ENCODE measurements at places on chromosomes 6 and 20.

- DNase-seq, result peak; percentile 56
Measured at GRCh38 chr20:33647603-33648395, 14.3 kb upstream of the C20orf144 start.

- DNase-seq, result no peak
Measured at GRCh38 chr20:1628621-1629020, 8.8 kb upstream of the SIRPB1 start.

- no peak for DNase-seq
Measured at GRCh38 chr6:136274062-136274461, 15.6 kb downstream of the BCLAF1 start.

GRCh38 chr6:11066505-11067347 lies 22.6 kb upstream of the ELOVL2 start:
- peak; percentile 36 for DNase-seq

DNA sequence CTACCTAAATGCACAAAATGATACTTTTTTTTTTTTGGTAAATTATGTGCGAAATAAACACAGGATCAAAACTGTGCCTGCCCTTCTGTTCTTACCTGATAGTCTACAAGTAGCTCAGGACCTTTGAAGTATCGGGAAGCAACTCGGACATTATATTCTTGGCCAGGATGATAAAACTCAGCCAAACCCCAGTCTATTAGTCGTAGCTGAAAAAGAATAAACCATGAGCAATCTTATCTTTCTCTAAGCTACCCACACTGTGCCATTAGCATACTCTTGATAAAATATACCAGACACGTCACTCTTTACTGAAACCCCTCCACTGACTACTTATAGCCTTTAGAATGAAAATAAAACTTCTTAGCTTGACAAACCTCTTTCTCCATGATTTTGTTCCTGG lies 29.8 kb upstream of the TBC1D20 start:
- DNase-seq, result no peak

DNA sequence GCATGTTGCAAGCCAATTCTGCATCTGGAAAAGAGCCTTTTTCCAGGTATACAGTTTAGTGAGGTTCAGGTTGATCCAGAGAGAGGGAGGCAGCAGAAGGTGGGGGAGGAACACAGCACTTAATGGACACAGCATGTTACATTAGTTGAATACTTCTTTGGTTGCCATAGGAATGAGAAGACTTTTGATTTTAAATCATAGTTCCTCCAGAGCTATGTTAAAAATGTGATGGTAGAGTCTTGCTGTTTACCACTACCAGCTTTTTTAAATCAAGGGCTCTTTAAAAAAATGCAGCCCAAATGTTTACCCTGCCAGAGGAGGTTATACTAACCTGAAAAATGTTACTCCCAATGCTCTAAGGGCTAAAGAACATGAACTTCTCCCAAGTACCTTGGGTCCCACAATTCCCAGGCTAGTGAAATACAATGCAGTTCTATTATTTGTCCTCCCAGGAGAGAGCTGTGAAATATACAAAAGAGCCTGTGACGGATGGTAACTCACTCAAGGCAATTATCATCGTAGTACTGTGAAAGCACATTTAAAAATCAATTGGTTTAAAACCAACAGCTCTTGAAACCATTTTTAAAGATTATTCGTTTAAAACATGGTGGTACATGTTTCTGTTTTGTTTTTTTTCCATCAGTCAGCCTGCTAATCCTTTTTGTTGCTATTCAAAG lies 6.9 kb upstream of the PHACTR1 start:
- no peak for DNase-seq

DNA sequence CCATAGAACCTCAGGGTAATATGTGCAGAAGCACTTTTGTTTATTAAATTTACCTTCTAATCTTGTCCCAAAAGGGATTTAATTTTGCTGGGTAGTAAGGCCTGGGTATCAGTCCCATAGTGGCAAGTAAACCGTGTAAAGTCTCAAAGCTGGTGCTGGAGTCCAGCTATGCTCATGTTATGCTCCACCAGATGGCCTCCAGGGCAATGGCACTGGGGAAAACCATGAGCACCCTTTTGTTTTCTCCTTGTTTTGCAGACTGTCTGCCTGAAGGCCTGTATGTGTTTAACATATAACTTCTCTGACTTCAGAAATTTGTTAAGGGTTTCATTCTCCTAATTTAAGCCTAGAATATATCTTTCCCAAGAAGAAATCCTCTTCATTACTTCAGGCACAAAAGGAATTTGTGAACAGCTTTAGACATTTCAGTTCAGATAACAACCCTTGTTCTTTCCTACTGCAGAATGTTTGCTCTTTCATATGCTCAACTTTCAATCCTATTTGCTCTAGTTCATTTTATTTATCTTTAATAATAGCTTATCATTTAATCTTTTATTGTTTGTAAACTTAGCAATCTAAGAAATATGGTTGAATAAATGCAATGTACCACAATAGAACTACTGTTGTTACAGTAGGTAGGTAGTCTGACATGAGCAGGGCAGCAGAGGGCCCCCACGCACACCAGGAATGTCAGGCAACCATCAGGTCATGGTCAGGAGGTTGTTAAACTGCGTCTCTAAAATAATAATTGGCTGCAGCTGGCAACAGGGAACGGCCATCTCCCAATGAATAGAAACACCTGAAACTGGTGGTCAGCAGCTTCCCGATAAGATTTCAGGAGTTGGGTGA lies 162.8 kb downstream of the TENT5A start:
- DNase-seq, result peak; percentile 23

DNA sequence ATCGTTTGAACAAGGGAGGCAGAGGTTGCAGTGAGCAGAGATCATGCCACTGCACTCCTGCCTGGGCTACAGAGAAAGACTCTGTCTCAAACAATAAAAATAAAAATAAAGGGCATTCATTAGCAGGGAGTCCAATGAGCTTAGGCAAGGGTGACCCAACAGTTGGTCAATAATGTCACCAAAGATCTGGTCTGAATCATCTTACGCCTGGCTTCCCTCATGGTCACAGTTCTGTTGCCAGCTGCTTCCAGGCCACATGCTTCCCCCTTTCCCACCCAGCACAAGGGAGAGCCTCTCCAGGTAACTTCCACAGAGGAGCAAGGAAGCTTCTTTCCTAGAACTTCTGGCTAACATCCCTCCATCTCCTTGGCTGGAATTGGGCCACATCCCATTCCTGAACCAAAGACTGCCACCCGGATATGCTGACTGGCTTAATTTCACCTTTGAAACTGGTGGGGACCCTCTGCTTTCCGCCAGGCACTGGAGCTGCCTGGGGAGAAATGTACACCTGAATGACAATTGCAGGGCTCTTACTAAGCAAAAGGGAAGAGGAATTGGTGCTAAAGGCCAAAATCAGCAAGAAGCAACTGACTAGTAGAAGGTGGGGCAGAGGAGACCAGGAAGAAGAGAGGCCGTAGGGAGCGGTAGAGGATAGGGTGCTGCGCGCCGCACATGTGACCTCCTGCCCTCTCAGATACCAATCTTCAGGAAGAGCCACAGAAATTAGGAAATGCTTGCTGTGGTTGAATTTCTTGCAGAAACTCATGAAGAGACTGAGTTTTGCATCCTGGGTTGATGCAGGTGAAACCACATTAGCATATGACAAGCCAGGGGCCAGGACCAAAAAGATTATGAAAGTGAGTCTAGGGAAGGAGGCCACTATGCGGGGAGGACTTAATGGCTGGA lies 8.3 kb upstream of the SCML4 start:
- DNase-seq, result no peak

DNA sequence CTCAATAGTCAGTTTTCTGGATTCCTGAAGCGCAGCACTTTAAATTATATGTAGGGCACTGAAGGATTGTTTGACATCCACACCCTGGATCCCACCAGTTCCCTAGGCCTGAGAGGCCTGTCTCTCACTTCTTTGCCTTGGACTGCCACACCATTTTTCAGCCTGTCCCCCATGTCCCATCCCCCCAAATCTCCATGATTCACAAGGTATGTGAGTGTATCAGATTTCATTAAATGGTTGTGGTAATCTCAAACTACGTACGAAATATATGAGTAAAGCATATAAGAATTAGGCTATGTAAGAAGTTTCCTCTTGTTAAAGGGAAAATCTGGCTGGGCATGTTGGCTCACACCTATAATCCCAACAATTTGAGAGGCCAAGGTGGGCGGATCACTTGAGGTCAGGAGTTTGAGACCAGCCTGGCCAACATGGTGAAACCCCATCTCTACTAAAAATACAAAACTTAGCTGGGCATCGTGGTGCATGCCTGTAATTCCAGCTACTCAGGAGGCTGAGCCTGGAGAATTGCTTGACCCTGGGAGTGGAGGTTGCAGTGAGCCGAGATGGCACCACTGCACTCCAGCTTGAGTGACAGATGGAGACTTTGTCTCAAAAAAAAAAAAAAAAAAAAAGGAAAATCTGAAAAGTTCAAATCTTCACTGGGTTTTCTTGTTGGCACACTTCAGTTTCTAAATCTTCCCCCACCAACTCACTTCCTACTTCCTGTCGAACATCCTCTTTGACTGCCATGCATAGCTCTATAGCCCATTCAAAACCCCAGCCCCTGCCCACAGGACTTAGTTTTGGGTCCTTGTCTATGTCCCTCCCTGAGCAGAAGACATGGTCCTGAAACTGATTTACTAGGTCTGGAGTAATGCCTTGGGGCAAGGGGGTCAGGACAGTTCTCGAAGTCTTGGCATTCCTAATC lies 97.3 kb upstream of the SHLD1 start:
- DNase-seq, result no peak

DNA sequence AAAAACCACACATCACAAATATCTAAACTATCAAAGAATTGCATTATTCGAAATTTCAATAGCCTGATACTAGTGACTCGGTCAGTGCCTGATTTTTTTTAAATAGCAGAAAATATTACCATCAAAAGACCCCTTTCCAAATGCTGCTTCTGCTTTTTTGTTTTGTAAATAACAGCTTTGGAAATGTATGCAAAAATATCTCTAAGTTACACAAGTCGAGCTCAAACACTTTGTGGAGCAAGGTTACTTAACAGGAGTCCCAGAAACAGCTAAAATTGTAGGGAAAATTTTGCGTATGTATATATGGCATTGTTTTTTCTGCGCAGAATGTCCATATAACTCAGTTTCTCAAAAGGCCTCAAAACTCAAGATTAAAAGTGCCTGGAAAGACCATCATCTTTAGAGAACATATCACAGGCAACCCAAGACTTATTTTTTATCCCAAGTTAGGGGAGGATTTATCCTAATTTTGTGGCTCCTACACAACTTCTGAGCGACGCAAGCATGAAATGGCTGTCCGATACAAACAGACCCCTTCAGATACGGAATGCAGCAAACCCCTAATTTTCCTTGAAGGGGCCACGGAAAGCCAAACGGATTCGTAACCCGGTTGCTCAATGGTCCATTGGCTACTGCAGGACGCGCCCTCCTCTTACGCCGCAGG lies 1.3 kb downstream of the CEP85L start:
- peak; percentile 16 for DNase-seq

- DNase-seq, result peak; percentile 83
Measured at GRCh38 chr20:17504898-17505635, 26.1 kb downstream of the BFSP1 start.

- DNase-seq, result no peak
Measured at GRCh38 chr20:10523443-10523842, 88.3 kb downstream of the SLX4IP start.

- no peak for DNase-seq
Measured at GRCh38 chr20:60553095-60553494, 594.9 kb downstream of the CDH26 start.

DNA sequence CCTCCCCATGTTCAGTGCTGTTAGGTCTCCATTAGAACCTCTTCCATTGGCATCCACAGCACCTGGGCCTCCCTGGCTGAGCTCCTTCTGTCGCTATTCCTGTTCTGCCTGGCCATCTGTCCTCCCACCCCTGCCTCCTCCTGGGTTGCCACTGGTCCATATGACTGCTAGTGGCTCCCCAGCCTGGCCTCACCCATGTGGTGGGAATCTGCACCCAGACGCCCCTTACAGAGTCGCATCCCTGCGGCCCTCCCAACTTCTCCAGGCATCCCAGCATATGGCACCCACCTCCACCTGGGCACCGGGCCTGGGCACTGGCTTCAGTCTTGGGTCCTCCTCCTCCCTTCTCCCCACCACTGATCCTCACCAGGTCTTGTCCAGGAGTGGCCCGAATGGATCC lies 7.7 kb downstream of the CDC25B start:
- no peak for DNase-seq

GRCh38 chr20:61349447-61350165 lies 97.5 kb downstream of the CDH4 start:
- DNase-seq, result no peak

- DNase-seq, result no peak
Measured at GRCh38 chr6:132390017-132390416, 11.3 kb downstream of the MOXD1 start.

DNA sequence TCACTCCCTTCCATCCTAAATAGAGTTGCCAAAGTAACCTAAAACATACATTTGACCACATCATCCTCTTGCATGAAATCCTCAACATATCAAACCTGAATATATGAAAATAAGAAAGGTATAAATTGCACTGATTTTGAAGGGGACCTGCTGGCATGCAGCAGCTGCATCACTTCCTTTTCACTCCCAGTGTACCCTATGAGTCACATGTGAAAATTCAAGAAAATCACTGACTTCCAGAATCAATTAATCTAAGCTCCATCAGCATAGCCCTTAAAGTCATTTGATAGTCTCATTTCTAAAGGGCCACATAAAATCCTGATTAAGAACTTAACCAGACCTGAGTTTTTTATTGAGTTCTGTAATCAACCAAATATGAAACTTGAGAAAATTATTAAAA lies 24.3 kb downstream of the SNX14 start:
- DNase-seq, result no peak
